ENCODE measurements at places on chromosomes 5 and 9.
A peak's percentile ranks its signal among the peaks of the same experiment; 100 is the strongest.

DNA sequence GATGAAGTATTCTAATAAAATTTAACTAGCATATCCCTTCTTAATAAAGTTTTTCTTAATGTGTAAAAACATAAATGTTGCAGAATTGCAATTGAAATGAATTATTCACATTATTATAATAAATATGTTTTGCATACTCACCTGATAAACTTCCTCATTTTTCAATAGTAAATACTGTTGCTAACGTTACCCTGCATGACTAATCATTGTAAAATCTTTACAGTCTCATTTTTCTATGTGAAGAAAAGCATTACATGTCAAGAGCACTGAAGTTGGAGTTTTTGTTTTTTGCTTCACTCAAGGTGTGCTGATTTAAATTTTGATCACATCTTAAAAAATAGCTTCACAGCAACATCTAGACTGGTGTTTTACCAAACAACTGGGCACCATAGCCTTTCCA, 157.2 kb upstream of the CDH18 start:
- H3K36me3 ChIP-seq: no peaks in the 10 kb centered on the region
- DNase-seq: no peak
- H3K4me3 ChIP-seq: no peak overlapping the region

GRCh38 chr5:88524941-88525340, 256.3 kb upstream of the TMEM161B start:
- H3K4me1 ChIP-seq: no peaks in the 10 kb centered on the region
- H3K27ac ChIP-seq: no peak overlapping the region
- no peak overlapping the region for H3K4me3 ChIP-seq
- no peak for DNase-seq

DNA sequence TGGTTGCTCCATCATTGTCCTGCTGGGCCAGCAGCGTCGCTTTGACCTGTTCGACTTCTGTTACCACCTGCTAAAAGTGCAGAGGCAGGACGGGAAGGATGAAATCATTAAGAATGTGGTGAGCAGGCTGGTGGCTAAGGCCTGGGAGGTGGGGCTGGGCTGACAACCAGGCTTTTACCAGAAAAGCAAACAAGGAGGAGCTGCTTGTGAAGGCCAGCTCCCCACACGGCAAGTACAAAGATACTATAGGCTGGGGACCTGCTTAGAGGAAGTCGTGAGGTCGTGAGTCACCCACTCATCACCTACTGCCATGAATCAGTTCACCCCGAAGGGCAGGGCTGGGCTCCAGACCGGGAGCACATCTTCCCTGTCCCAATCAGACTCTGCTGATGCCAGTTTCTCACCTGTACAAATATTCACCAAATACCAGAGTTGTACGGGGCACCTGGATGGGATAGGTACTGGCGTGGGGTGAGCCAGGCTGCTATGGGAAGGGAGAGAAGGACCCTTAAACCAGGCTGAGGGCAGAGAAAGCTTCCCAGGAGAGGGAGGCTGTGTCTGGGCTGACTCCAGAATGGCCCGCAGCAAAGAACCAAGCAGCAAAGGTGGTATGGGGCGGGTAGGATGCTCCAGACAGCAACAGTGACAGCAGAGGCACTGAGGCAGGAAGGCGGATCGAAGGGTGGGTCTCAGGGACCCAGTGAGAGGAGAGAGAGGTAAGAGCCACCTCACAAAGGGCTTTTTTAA, 69.3 kb upstream of the NIPAL4 start:
- DNase-seq: peak; percentile 96
- no peaks in the 10 kb centered on the region for H3K36me3 ChIP-seq
- peaks cover 47% of the 10 kb centered on the region for H3K4me1 ChIP-seq
- H3K27ac ChIP-seq: peak overlapping the region; percentile 70
- no peaks in the 10 kb centered on the region for H3K27me3 ChIP-seq

GRCh38 chr9:83675466-83675865, 32.3 kb downstream of the UBQLN1 start:
- no peak for DNase-seq
- peaks cover 4% of the 10 kb centered on the region for H3K4me1 ChIP-seq
- no peaks in the 10 kb centered on the region for H3K27me3 ChIP-seq

DNA sequence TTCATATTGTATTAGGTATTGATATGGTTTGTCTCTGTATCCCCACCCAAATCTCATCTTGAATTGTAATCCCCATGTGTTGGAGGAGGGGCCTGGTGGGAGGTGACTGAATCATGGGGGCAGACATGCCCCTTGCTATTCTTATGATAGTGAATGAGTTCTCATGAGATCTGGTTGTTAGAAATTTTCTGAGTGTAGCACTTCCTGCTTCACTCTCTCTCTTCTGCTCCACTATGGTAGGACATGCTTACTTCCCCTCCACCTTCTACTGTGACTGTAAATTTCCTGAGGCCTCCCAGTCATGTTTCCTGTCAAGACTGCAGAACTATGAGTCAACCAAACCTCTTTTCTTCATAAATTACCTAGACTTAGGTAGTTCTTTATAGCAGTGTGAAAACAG, 187.4 kb upstream of the SLC24A2 start:
- H3K4me1 ChIP-seq: no peaks in the 10 kb centered on the region
- H3K4me3 ChIP-seq: no peak overlapping the region
- no peaks in the 10 kb centered on the region for H3K36me3 ChIP-seq
- H3K27me3 ChIP-seq: no peaks in the 10 kb centered on the region
- DNase-seq: no peak

DNA sequence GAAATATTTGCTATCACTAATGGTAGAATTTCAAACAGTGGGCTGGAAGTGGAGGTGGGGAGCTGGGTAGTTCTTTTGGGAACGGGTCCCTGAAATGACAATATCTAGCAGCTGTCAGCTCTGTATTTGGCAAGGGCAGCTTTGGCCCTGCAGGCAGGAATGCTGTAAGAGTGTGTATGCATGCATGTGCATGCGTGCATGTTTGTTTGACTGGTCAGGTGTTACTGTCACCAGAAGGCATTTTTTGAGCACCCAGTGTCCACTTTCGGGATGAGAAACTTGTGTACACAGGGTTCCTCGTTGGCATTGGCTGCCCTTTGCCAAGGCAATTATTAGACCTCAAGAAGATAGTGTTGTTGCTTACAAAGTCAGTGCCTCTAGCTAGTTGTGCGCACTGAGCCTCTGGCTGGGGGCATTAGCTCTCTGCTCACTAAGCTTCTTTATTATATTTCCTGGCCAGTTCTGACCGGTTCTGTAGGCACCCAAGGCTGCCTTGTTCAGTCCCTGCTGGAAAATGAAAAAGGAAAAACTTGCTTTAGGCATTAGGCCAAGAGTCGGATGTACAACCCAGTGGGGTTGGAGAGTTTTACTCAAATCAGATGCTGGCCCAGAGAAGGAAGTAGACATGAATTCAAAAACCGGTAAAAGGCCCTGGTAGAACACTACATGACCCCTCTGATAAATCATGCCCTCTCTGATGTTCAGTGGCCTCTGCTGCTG, 2.0 kb downstream of the CYFIP2 start:
- no peak overlapping the region for H3K4me3 ChIP-seq
- no peak for DNase-seq
- H3K4me1 ChIP-seq: peaks cover 12% of the 10 kb centered on the region
- no peak overlapping the region for H3K27ac ChIP-seq
- no peaks in the 10 kb centered on the region for H3K36me3 ChIP-seq

GRCh38 chr9:89654025-89654662, 49.3 kb downstream of the GADD45G start:
- H3K27me3 ChIP-seq: peaks cover 16% of the 10 kb centered on the region
- no peak overlapping the region for H3K4me3 ChIP-seq

- no peak overlapping the region for H3K27ac ChIP-seq
- H3K4me3 ChIP-seq: no peak overlapping the region
- H3K27me3 ChIP-seq: no peaks in the 10 kb centered on the region
- no peak for DNase-seq
Measured at GRCh38 chr9:92965759-92966517, 18.6 kb downstream of the FGD3 start.
